RWPE1 (cell line): ENCODE measurements at places on chromosomes 5 and 9.

GRCh38 chr9:90838098-90838497 is 36.5 kb downstream of the SYK start:
- DNase-seq = peak; percentile 36

DNA sequence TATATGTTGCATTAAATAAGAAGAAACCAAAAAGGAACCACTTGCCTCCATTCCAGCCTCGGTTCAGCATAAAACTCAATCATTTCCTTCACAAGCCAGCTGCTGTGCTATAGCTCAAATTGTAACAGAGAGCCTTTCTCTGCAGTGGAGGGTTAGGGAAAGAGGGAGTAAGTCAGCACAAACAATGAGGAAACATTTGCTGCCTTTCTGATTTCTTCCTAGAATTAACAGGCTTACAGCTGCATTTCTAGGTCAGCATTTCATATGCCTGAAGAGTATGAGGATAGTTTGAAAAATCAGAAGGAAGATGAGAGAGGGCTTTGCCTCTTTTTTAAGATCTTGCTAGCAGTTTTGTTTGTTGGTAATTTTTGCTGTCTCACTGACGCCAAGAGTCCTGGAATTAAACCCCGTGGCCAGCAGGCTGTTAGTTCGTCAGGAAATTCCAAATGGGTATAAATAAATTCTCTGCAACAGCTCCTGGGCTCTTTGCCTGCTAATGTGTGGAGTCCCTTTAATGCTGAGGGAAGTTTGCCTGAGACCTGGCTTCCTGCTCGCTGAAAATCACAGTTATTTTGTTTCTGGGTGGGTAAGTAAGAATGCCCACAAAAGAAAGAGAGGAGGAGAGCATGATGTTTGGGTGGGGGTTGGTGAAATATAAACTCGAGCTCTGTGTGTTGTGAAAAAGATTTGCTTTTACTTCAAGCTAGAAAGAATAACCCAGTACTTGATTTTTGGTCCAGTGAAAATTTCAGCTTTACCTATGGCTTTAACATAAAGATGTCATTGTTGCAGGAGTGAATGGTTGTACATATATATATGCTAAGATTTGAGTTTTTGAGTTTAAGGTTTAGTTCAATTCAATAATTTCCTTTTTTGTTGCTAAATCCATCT is 148.1 kb upstream of the DMRT1 start:
- DNase-seq = no peak

DNA sequence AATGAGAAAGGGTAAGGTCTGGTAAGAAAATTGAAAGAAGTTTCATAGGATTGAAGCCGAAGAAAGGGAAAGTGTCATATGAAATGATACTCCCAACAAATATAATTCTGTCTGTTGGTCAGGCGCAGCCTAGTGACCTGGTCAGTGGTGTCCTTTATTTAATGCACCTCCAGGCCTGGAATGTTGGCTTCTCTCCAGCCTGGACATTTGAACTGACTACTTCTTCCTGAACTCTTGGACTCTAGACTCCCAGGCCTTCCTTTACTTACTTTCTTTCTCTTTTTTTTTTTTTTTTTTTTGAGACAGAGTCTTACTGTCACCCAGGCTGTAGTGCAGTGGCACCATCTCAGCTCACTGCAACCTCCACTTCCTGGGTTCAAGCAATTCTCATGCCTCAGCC is 1381.5 kb upstream of the WWC1 start:
- DNase-seq = no peak

DNA sequence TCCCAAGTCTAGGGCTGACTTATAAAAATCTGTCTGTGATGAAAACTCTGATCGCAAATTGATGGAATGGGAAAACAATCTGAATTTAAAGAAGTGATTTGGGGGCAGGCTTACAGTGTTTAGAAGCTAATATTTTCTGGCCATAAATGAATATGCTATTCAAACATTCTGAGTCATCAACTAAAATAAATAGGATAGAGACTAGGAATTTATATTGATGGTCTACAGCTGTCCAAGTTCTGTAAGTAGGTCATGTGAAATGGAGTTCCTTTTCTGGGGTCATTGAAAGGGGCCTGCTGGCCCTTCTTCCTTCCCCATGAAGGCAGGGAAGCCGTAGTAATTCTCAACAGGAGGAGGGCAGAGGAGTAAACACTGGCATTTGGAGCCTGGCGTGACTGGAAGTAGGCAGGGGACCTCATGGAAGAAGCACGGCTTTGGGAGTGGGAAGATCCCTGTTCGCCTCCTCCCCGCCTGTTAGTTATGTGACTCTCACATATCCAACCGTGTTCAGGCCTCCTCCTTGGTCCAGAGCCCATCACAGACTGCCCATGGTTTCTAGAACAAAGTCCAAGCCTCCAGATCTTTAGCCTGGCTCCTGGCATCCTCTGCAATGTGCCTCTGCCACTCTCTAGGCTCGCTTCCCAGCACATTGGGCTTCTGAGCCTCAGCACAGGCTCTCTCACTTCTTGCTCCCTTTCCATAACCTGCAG is 31.7 kb downstream of the ALG2 start:
- no peak for DNase-seq

- DNase-seq = peak; percentile 33
These were observed 1.8 kb downstream of the PTGER4 start for GRCh38 chr5:40681363-40682153.
